ENCODE measurements at places on chromosomes 11 and 22.

- DNase-seq, result no peak
These were observed 162.4 kb upstream of the LMO1 start for GRCh38 chr11:8426076-8426475.

DNA sequence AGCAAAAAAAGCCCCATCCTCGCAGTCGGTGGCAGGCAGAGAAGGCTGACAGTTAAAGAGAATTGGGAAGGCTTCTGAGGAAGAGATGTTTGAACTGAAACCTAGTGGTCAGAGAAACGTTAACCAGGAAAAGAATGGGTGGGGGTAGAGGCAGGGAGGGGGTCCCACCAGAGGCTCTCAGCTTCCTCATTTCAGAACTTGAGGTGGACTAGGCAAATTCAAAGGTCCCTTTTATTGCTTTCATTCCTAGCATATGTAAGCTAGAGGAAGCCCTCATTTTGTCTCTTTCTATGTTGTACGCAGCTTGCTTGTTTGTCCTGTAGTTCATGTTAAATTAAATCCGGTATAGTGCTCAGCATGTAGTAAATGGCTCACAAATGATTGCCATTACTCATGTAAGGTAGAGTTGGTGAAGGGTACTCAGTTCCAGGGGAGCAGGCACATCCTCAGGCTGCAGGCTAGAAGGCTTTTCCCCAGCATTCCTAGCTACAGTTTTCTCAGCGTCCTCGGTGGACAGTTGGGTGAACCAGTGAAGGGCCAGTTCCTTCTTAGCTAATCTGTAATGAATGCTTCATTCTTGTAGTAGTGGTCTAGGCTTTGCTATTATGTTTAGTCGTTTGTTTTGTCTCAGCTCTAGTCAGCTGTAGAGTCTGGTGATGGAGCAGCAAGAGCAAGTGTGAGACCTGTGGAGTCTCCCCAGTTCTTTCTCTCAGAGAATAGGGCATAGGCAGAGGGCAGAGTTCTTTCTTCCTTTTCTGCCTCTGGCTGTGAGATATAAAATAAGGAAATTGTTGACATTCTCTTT is 58.6 kb downstream of the UVRAG start:
- DNase-seq, result no peak

GRCh38 chr22:44051358-44051757 is 27.3 kb downstream of the PARVB start:
- no peak for DNase-seq

DNA sequence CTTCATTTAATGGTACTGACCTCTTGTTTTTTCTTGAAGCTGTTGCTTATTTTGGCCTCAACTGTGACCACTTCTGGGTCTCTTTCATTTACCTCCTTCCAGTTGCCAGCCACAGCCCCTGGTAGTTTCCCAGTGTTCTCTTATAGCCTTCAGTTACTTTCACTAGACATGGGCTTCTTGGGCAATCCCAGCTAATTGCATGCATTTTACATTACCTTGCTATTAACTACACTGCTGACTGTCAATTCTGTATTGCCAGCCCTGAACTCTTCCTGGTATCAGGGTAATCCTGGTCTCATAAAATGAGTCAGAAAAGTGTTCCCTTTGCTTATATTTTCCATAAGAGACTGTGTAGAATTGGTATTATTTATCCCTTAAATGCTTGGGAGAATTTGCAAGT is 195.8 kb upstream of the LARGE1 start:
- DNase-seq, result no peak

DNA sequence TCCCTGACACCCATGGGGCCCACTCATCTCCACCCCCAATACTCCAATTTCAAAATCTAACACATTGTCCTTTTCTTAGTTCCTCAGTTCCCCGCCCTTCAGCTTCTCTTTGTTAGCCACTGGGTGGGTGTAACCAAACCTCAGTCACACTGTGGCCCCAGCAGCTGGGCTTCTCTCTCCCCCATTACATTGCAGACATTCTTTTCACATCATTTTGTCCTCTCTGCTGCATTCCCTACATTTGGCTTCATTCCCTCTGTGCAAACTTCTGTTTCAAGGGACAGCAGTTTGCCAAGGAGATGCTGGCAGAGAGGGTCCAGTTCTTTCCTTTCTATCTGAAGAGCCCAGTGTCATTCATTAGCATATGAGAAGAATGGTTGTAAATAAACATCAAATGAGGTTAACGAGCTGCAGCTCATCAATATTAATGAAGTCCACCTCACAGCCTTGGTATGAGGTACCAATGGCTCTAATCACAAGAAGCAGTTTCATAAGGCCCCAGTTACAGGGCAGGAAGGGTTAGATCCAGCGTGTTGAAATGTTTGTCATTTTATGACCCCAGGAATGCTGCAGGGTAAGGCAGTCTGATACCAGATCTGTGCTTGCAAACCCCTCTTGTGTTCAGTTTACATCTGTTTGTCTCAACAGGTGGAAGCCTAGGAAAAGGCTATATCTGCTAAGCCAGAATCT is 72.3 kb downstream of the ARFGAP2 start:
- DNase-seq, result no peak

DNA sequence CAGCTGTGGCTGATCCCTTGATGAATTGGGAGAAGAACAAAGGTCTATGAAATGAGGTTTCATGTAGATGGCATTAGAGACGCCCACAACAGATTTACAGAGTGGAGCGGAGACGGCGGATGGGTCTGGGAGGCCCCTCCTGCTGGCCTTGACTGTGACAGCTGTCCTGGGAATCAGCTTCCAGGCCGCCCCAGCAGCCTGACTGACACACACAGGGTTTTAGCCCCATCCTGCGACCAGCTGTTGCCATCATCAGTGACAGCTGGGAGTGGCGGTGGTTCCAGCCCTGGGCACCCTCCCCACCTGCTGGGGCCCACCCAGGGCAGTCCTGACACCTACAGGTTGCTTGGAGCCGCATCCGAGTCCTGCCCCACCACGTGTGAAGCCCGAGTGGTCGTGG is 64.0 kb upstream of the PPP6R3 start:
- DNase-seq, result no peak

- DNase-seq, result no peak
These were observed 84.4 kb downstream of the CSTPP1 start for GRCh38 chr11:47020793-47021526.

GRCh38 chr11:88282747-88283515 is 54.6 kb downstream of the CTSC start:
- no peak for DNase-seq

DNA sequence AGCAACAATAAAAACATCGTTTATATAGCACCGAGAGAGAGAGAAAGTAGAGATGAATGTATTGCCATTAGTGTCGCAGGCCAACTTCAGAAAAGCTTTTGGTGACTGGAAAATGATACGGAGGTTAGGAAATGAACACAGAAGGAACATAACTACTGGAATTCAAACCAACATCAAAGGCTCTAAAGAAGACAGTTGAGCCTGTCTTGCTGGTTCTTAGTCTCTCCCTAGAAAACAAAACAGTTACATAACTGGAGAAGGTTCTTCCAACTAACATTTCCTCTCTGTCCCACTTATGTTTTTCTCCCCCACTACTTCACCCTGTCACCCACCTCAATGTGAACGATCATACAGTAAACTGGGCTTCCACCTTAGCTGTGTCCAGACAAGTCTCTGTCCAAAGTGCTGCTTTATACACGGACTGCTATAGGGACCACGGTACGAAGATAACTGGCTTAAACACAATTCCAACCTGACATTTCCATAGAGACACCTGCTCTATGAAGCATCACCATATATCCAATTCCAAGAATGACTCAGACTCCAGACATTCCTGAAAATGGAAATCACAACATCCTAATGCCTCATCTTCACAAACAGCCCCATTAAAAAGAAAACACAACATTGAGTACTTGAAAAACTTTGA is 85.2 kb upstream of the ARHGAP32 start:
- no peak for DNase-seq

DNA sequence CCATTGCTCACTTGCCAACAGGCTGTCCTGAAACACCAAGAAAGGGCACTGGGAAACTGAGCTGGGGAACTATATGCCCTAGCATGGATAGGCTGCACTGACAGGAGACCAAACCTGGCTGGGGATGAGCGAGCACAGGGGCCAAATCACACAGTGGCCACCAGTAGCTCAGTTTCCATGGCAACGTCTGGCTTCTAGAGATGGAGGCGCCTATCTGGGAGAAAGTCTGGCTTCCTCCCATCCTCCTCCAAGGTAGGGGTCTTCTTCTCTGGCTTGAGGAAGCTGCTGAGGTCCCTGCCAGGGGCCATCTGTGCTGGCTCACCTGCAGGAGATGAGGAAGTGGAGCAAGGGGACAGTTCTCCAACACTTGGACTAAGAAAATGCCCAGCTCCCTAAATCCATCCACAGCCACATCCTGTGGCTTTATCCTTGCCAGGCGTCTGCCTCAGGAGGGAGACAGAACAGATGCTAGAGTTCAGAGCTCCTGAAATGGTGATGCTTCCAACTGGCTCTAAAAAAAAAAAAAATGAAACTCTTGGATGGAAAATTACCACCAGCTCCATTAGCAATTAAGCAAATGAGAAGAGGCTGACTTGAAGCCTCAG is 48.3 kb downstream of the SYT13 start:
- no peak for DNase-seq

DNA sequence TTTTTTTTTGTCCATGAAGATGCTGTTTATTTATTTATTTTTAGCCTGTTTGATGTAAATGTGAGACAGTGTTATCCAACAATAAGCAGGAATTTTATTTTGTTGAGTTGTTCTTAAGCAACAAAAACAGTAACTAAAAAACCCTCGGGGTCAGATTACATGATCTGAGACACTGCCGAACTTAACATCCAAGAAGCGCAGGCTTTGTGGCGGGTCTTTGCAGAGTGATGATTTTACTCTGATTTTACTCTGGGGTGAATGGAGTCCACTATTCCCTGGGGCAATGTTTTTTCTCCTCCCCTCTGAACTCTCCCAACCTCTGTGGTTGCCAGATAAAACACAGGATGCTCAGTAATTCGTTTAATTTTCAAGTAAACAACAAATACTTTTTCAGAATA is 450.1 kb upstream of the B3GAT1 start:
- DNase-seq, result no peak

GRCh38 chr11:73415854-73416615 is 39.8 kb downstream of the RELT start:
- DNase-seq, result no peak

DNA sequence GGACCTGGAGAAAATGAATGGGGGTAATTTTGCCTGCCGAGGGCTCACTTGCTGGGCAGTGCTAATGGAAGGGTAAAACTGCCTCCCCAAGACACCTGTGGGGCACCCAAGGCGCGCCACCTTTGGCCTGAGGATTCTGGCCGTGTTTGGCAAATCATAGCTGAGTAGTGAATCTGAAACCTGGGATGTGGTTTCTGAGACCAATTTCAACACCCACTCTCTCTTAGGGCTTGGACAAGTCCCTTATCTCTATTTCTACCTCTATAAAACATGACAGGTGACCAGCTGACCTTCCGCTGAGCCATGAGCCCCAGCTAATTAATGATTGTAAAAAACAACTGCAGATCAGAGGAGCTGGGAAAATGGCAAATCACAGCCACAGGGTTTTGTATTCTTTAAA is 1.5 kb upstream of the PACSIN3 start:
- DNase-seq, result no peak

- DNase-seq, result no peak
These were observed 124.7 kb downstream of the ME3 start for GRCh38 chr11:86547727-86548126.

DNA sequence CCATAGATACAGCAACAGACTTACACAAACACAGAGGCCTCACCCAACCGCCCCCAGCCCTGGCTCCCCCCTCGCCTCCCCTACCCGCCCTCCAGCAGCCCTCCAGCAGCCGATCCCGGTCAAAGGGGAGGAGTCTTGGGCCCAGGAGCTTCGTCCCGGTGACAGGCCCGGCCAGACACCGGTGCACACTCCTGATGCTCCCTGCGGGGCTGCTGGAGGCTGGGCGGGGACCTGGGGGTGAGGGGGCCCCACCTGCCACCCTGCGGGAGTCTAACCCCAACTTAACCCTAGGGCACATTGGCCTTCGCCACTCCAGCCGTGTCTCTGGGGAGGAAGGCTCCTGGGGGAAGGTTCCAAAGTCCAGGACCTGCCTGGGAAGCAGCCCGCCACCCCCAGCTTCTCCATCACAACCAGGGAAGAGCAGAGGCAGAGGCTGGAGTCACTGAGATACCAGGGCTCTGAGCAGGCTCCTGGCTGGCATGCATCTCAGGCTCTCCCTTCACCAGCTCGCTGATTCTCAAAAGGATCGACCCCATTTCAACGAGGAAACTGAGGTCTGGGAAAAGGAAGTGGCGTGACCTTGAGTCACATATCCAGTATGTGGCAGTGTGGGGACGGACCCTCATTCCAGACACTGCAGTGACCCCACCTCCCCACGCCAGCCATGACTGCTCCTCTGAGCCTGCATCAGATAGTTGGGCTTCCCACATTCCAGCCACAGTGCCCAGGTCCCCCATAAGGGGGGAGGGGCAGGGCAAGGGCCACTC is 14.4 kb downstream of the BCL9L start:
- DNase-seq, result no peak

GRCh38 chr11:7551571-7551970 is 37.8 kb downstream of the PPFIBP2 start:
- no peak for DNase-seq

GRCh38 chr22:22207845-22208564 is 36.6 kb upstream of the VPREB1 start:
- peak; percentile 63 for DNase-seq

GRCh38 chr11:68266121-68266891 is 5.5 kb downstream of the C11orf24 start:
- DNase-seq, result no peak

GRCh38 chr11:114130115-114130576 is 70.6 kb downstream of the ZBTB16 start:
- no peak for DNase-seq

GRCh38 chr11:105162506-105162905 is 22.9 kb upstream of the CARD18 start:
- DNase-seq, result no peak

GRCh38 chr22:18065256-18065655 is 12.5 kb upstream of the PEX26 start:
- no peak for DNase-seq

DNA sequence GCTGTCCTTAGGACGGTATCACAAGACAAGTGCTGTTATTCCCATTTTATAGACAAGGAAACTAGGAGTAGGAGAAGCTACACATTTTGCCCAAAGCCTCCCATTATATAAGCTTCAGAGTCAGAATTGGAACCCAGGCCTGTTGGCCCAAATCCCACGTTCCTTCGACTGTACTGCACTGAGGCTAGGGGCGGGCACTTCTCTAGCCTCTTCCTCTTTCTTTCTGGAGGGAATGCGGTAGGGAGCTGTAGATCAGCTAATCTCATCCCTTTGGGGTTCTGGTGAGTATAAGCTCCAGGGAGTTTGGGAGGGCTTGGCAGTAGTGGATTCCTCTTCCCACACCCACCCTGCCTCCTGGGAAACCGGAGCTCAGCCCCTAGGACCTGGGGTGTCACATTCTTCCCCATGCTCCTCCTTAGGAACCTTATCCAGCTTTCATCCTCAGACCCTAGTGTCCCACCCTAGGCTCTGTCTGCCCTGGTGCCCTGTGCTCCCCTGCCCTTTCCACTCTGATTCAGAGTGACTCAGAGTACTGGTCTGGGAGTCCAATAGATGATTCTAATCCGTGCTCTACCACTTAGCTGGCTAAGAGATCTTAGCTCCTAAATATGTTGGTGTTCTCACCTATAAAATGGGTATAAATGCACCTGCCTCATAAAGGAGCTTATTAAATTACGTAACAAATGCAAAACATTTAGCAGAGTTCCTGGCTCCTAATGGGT is 29.3 kb downstream of the PHLDB1 start:
- DNase-seq, result no peak

- DNase-seq, result no peak
These were observed 663 bp upstream of the LARGE2 start for GRCh38 chr11:45921561-45922424.

GRCh38 chr11:120172054-120172911 is 34.4 kb upstream of the TRIM29 start:
- peak; percentile 16 for DNase-seq

- no peak for DNase-seq
These were observed 34.9 kb upstream of the OR10G7 start for GRCh38 chr11:124075841-124076651.

All from effector CD8-positive, alpha-beta T cell (primary cell).